ENCODE measurements at places on chromosomes 2 and 18.

DNA sequence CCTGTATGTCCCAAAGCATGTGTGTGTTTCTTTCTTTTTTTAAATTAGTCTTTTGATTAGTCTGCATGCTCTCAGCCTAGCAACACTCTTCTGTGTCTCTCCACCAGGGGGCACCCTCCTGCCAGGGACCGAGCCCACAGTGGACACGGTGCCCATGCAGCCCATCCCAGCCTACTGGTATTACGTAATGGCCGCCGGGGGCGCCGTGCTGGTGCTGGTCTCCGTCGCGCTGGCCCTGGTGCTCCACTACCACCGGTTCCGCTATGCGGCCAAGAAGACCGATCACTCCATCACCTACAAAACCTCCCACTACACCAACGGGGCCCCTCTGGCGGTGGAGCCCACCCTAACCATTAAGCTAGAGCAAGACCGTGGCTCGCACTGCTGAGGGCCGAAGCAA lies 93.8 kb downstream of the NRP2 start:
- no peak for DNase-seq

GRCh38 chr2:217069263-217070042 lies 209.6 kb upstream of the TNP1 start:
- no peak for DNase-seq

GRCh38 chr2:133579274-133579673 lies 11.0 kb upstream of the NCKAP5 start:
- DNase-seq: no peak

GRCh38 chr18:62525608-62526007 lies 2.8 kb downstream of the ZCCHC2 start:
- no peak for DNase-seq

DNA sequence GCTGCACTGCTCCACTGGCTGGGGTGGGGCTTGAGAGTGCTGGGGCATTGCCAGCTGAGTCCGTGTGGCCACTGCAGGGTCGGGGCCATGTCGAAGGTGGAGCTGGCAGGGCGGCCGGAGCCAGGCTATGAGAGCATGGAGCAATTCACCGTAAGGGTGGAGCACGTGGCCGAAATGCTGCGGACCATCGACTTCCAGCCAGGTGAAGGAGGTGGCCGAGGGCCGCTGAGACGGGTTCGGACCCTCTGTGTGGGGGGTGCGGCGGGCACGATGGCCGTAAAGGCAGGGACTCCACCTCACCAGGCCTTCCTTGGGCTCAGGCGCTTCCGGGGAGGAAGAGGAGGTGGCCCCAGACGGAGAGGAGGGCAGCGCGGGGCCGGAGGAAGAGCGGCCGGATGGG lies 2.1 kb downstream of the UCN start:
- DNase-seq: no peak

DNA sequence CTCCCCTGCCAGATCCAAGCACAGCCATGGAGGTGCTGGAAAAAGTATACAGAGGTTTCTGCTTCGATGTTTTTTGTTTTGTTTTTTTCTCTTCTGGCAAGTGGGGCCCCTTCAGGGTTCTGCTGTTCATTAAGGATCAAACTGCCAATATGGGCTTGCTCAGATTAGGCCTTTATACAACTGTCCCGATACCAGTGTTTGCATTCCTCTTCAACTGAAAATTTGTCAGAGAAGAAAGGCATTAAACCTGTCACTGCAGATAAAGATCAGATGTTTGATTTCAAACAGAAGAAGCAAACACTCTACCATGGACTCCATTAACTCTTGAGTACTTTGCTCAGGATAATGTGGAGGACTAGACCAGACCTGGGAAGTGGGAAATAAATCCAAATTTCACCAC lies 396.0 kb upstream of the SMIM21 start:
- DNase-seq: no peak

GRCh38 chr18:48796491-48797205 lies 154.1 kb downstream of the SMAD7 start:
- DNase-seq: no peak

- no peak for DNase-seq
Measured at GRCh38 chr18:49321797-49322461, 138.5 kb downstream of the DYM start.

- DNase-seq: no peak
Measured at GRCh38 chr2:197294260-197294659, 16.3 kb downstream of the ANKRD44 start.

- no peak for DNase-seq
Measured at GRCh38 chr18:58625839-58626238, 3.1 kb downstream of the ALPK2 start.

GRCh38 chr2:218566296-218566695 lies 1.9 kb downstream of the USP37 start:
- DNase-seq: no peak

- no peak for DNase-seq
Measured at GRCh38 chr18:51907687-51908597, 432.1 kb upstream of the DCC start.

DNA sequence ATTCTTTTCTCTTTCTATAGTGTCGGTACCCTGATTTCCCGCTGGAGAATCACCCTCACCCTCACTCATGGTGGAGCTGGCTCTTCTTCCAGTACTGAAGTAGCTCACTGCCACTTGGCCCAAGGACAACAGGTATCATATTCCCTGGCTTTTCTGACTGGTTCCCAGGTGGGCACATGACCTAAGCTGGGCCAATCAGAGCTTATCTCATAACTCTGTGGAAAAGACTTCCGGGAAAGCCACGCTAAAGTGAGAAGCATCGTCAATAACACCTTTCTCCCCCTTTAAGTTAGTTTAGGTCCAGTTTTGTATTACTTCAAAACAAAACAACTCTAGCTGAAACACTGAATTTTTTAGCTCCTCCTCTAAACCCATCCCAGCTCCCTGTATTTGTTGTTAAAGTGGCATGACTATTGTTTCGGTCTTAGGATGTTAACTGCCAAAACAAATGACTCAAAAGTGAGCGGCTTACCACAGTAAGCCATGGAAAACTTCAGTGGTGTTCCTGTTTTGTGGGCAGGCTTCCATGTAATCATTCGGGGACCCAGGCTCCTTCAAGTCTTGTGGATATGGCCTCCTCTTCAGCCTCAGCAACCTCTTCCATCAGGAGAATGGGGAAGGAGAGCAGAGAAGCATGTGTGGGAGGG lies 137.4 kb upstream of the DLX2 start:
- DNase-seq: no peak

- DNase-seq: no peak
Measured at GRCh38 chr2:177545981-177546585, 153.5 kb downstream of the AGPS start.

- peak; percentile 47 for DNase-seq
Measured at GRCh38 chr2:234135750-234136221, 85.3 kb downstream of the SPP2 start.

DNA sequence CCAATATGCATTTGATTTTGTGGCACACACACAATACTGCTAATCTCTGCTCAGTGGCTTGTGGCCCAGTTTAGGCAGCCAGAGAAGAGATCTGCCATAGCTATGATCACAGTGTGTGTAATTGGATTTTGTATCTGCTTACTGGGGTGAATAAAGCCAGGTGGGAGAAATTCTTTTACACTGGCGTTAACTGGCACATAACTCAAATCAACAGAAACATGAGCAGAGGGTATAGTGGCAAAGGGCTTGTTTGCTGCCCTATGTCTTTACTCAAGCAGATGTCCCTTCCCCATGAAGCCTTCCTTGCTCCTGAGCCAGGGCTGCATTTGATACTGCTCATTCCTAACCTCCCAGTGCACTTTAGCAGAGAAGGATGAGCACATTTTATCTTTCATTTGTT lies 28.5 kb downstream of the STON1 start:
- DNase-seq: no peak

DNA sequence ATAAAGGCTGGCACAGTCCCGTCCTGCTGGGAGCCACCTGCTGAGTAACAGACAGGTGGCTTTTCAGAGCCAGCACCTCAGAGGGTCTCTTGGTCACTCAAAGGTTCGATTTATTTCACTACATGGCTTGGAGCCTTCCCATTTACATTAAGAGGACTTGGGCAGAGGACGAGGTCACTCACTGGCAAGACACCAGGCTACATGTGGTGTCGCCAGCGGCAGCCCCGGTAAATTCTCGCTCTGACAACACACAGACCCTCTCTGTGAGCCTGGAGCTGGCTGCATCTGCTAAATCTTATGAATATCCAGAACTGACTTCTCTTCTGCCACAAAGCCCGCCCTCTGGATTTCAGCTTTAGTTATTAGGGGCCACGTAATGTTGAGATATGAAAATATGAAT lies 254.7 kb downstream of the VAPA start:
- DNase-seq: no peak

- no peak for DNase-seq
Measured at GRCh38 chr18:35547008-35547605, 34.4 kb upstream of the GALNT1 start.

GRCh38 chr18:27695503-27695902 lies 481.4 kb downstream of the CDH2 start:
- DNase-seq: no peak

DNA sequence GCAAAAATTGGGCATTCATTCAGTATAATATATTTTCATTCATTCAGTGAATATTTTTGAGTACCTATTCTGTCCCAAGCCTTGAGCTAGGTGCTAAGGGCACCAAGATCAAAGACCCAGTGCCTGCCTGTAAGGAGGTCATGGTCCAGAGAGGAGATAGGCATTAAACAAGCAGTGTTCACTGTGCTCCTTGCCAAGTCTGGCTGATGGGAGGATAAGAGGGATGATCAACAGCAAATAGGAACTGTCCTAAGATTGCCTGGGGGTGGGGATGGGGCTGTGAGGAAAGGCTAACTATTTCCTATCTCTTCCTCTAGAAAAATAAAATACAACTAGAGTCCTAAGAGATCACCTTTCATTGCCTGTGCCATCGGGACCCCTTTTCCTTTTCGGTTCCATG lies 60.4 kb downstream of the SETBP1 start:
- DNase-seq: no peak

- DNase-seq: no peak
Measured at GRCh38 chr2:144511226-144511810, 8.6 kb downstream of the ZEB2 start.

- DNase-seq: no peak
Measured at GRCh38 chr2:146221826-146222225, 1623.0 kb upstream of the ACVR2A start.

GRCh38 chr2:109497463-109497862 lies 116.3 kb downstream of the SEPTIN10 start:
- no peak for DNase-seq

DNA sequence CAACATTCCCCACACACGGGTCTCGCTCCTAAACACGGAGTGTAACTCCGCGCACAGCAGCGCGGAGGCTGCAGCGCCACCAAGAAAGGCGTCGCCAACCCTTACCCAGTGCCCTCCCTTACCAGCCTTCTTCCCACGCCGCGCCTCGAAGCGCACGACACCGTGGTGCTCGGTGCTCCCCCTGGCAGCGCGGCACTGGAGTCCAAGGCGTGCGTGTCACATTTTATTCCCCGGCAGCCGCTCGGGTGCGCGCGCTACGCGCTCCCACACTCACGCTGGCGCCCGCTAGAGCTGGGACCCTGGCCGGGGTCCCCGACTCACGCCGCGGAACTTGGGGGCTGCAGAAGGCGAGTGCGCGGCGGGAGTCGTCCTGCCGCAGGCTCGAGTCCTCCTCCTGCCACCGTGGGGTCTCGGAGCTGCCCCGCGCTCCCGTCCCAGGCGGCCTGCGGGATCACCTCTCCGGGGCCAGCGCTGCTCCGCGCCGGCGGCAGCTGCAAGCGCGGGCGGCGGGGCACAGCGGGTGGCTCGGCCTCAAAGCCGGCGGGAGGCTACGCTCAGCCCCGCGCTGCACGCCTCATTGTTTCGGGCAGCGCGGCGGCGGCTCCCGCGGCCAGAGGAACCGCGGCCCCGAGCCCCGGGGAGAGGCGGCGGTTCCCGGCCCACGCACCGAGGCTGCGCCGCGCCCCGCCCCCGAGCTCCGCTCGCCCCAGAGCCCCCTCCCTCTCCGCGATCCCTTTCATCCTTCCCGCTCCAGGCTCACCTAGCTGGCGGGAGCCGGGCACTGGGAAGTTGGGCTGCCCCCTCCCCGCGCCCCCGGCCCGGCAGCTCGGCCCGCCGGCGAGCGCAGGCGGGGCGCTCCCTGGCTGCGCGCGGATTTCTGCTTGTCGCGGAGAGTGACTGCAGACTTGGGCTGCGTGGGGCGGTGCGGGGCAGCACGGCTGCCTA lies at the start of gene ST6GAL2:
TSS of gene ST6GAL2 (minus strand) at position 197 of the 945 bp plus-strand sequence. CDS start 42,190 bp downstream, outside the sequence.
- DNase-seq: no peak

- no peak for DNase-seq
Measured at GRCh38 chr2:63819256-63819655, 22.4 kb upstream of the UGP2 start.

GRCh38 chr18:62531931-62532330 lies 9.1 kb downstream of the ZCCHC2 start:
- no peak for DNase-seq

- DNase-seq: no peak
Measured at GRCh38 chr2:42935692-42936671, 143.6 kb upstream of the HAAO start.

GRCh38 chr2:206457188-206457634 lies 13.9 kb downstream of the ADAM23 start:
- no peak for DNase-seq

DNA sequence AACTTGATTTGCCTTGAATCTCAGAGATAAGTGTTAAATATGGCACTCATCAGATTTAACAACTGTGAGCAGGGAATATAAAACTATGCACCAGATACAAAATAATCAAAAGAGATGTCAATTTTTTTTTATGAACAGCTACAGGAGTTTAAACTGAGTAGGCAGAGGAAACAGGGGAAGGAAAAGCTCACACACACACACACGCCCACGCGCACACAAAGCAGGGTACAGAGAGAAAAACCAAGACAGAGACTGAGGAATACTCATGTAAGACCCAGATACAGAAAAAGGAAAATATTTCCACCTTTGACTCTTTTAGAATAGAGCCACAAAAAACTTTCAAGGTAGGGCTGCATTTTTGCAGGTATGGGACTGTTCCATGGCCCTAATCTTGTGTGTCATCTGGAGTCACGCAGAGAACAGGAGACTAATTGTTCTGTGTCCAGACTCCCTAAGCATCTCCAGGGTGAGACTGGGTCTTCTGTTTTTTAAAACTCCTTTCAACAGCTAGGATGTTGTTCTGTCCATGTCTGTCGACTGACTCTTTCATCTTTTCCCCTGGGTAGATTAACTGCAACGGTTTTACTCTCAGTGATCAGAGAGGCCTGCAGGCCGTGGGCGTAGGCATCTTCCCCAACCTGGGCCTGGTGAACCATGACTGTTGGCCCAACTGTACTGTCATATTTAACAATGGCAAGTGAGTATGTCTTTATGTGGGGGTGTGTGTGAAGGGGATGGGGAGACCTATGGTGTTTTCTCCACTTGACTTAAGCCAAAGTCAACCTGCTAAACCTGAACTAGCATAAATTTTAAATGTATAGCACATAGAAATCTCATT lies 23.0 kb downstream of the SMYD1 start:
- DNase-seq: no peak

GRCh38 chr2:29477186-29477585 lies 362.0 kb downstream of the CLIP4 start:
- no peak for DNase-seq

GRCh38 chr2:25957743-25958142 lies 24.6 kb downstream of the KIF3C start:
- DNase-seq: no peak

GRCh38 chr2:105744091-105744908 lies 412 bp upstream of the NCK2 start:
- DNase-seq: no peak

Data from T1000 (cell line).